ENCODE measurements at places on chromosomes 6 and 20.
A peak's percentile ranks its signal among the peaks of the same experiment; 100 is the strongest.

GRCh38 chr20:47318586-47319516, 37.6 kb downstream of the ZMYND8 start:
- DNase-seq: no peak

DNA sequence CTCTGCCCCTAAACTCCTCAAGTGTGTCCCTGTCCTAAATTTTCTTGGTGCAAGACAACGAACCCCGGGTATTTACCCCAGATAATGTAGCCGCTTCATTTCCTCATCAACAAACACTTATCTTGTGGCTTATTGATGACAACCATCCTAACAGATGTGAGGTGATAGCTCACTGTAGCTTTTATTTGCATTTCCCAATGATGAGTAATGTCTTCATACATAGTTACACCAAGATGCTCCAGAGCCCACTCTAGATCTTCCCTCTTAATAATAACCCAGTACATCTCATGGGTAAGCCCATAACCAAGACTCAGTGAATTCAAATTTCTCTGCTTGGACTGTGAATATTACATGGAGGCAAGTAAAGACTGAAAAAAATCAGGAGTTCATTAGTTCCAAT, 48.2 kb upstream of the BEND6 start:
- no peak for DNase-seq

DNA sequence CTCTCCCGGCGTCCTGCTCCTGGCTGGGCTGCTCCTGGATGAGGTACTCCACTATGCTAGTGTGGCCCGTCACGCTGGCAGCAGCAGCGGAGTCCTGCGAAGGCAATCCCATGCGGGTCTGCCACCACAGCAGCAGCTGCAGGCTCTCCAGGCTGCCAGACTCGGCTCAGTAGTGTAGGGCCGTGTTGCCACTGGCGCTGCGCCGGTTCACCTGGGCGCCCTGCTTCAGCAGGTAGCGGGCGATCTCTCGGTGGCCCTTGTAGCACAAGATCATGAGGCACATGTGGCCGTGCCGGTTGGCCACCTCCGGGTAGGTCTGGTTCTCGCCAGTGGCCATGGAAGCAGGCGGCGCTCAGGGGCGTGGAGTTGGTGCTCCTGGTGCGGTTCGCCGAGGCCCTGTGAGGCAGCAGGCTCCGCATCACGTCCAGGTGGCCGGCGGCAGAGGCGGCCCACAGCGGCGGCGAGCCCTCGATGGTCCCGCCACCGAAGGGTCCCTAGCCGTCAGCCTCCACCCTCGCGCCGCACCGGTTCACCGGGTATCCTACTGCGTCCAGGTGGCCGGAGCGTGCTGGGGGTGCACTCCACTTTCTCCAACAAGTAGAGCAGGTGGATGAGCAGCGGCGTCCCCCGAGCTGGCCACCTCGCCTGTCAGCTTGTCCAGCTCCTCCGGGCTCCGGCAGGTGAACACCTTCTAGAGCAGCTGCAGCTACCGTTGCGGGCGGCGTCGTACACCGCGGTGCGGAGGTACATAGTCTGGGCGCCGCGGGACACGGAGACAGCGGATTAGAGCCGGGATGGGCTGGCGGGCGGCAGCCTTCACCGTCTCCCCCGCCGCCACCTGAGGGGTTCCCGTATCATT, 19.8 kb downstream of the RFPL4B start:
- DNase-seq: no peak

- no peak for DNase-seq
These were observed 32.4 kb downstream of the CBFA2T2 start for GRCh38 chr20:33522256-33522820.

DNA sequence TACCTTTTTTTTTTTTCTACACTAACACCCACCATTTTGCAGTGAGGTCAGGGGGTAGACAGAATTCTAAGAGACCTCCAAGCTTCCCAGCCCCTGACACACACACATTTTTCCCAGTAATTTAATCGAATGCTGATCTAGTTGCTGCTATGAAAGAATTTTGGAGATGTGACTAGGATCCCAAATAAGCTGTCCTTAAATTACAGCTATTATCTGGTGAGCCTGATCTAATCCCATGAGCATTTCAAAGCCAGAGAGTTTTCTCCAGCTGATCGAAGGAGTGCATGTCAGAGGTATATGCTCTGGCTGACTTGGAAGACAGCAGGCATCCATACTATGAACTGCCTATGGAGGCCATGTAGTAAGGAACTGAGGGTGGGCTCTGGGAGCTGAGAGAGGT, 503.8 kb upstream of the MARCKS start:
- DNase-seq: no peak

DNA sequence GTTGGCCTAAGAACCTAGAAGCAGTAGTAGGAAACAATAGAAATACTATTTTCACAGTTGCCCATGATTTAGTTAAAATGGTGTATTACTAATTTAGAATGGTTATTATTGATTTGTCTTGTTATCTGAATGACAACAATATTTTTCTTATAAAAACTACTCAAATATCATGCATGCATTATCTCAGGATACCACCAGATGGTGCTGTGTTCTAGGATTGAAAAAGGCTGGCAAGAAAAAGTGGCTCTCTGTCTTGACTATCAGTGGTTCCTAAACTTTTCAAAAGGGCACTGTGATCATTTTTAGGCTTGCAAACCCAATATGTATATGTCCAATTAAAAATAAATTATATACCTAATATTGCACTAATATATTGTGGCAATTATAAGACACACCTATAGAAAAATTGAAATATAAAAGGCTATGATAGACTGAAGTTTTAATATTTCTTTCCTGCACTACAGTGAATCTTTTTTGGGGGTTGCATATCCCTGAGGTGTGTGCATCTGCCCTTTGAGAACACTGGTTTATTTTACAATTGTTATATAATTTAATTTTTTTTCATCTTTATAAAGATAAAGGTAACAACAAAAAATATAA, 131.7 kb upstream of the MLIP start:
- peak; percentile 46 for DNase-seq

GRCh38 chr6:170030284-170030815, 260.5 kb downstream of the DLL1 start:
- DNase-seq: no peak

- DNase-seq: no peak
These were observed 20.8 kb downstream of the GFOD1 start for GRCh38 chr6:13466304-13467215.

DNA sequence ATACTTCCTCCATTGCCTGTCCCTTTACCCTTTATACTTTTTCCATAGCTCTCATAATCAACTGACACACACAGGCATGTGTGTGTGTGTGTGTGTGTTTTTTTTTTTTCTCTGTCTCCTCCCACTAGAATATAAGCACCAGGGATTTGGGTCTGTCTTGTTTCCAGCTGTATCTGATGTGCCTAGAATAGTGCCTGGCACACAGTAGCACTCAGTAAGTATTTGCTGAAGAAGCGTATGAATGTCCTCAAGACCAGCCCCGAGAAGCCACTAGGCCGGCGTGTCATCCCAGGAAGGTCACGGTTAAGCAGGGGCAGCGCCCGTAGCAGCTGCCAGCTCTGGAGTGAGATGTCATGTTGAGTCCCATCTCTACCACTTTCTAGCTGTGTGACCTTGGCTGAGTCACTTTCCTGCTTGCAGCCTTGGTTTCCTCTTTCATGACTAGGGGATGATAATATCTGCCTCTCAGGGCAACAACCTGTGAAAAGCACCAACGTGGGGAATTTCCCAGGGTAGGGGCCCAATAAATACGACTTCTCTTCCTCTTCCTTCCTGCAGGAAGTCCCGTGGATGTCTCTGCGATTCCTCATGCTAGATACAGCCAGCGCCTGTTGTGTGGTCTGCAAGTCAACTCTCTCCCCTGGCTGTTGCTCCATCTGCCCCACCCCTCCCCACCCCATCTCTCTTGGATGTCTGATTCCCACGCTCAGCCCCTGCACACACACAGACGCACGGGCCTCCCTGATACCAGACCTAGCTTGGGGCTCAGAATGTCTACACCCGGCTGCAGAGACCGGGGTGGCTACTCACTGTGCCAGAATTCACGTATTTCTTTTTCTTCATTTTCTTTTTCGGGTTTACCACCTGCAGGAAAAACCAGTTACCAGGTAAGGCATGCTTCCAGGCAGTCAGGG, 58.1 kb downstream of the RAB44 start:
- DNase-seq: no peak

- no peak for DNase-seq
These were observed 195.4 kb downstream of the TBX18 start for GRCh38 chr6:84568971-84569370.

DNA sequence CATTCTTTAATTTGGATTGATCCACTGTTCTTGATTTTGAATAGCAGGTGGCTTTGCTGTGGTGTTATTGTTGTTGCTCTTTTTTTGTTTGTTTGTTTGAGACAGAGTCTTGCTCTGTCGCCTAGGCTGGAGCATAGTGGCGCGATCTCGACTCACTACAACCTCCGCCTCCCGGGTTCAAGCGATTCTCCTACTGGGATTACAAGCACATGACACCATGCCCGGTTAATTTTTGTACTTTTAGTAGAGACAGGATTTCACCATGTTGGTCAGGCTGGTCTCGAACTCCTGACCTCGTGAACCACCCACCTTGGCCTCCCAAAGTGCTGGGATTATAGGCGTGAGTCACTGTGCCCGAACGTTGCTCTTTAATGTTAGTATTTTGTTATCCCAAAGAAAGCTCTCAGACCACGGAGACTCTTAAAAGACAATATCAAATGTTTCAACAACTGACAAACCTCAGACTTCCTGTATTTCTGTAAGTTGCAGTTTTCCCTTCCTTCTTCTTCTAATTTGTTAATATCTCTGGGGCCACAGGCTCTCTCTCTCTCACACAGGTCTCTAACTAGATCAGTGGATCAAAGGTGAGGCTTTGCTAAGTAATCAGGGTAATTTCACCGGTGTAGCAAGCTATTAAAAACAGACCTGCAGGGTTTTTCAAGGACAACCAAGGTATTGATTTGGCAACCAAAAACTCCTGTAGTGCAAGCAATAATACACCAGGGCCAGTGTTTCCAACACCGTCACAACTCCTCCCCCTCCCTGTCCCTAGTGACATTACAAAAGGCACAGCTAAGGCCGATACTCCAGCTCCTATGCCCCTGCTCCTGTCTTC, 48.8 kb upstream of the ZNF217 start:
- no peak for DNase-seq

GRCh38 chr20:49976542-49976941, 6.2 kb upstream of the SNAI1 start:
- no peak for DNase-seq

GRCh38 chr6:134446218-134446848, 128.4 kb upstream of the SGK1 start:
- DNase-seq: no peak

DNA sequence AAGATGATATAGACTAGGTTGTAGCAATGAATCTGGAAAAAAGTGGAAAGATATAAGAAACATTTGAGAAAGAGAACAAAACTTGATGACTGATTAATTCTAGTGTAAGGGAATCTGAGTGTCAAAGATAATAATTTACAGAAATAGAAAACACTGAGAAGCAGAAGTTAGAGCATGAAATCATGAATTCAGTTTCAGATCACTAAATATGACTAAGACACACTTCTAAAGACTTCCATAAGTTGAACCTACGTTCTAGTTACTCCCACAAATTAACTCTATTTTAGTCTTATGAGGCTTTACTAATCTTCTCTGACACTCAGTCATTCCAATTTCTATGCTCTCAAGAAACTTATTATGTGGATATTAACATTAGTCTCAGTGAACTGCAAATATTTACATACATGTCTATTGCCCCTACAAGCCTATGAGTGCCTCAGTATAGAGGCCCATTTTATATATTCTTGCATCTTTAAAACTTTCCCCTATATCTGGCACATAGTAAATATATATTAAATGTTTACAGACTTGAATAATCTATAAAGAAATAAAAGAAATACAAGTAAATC, 30.4 kb downstream of the IBTK start:
- no peak for DNase-seq

GRCh38 chr20:15396026-15396425, 1058.6 kb upstream of the FLRT3 start:
- DNase-seq: no peak

GRCh38 chr6:160337991-160338390, 10.2 kb upstream of the SLC22A3 start:
- no peak for DNase-seq

- DNase-seq: no peak
These were observed 107.9 kb upstream of the CARMIL1 start for GRCh38 chr6:25171301-25171700.

GRCh38 chr6:3360727-3361045, 96.2 kb downstream of the SLC22A23 start:
- no peak for DNase-seq

- DNase-seq: no peak
These were observed 238.0 kb downstream of the COL12A1 start for GRCh38 chr6:74967821-74968220.

DNA sequence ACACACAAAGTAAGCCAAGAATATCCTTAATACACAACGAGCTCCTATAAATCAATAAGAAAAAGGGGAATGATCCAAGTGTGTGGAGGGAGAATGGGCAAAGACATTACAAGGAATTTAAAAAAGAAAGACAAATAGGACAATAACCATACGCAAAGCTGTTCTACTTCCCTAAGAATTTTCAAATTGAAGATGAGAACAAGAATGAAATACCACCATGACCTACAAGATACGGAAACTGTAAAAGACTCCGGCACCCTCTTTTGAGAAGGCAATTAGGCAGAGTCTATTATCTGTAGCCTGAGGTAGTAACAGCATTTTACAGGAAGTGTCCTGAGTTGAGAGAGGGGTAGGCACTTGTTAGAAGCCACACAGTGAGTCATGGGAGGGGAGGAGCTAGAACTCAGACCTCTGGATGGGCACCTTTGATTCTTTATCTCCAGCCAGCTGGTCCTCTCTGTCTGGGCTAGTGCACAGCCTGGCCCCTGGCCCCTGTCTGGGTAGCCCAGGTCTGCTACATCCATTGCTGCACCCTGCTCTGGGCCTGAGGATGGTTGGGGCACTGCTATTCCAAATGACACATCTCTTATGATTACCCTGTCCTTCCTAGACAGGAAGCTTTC, 15.3 kb downstream of the RSPO4 start:
- DNase-seq: no peak

DNA sequence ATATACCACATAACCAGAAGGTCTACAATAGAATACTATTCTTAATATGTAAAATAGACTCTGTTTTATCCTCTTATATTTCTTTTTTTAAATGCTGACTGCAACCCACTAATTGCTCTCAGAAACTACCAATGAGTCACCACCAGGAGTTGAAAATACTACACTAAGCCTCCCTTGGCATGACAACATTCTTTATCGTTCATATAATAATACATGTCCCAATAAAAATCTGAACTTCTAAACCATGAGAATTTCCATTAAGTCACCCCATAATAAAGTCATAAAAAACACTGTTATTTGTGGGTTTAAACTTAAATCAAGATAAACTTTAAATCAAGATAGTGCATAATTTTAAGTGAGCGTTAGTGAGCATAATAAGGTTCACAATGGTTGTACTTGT, 4.2 kb downstream of the HACE1 start:
- DNase-seq: no peak
